SW 1271 (cell line): ENCODE measurements at places on chromosomes 6 and 20.

DNA sequence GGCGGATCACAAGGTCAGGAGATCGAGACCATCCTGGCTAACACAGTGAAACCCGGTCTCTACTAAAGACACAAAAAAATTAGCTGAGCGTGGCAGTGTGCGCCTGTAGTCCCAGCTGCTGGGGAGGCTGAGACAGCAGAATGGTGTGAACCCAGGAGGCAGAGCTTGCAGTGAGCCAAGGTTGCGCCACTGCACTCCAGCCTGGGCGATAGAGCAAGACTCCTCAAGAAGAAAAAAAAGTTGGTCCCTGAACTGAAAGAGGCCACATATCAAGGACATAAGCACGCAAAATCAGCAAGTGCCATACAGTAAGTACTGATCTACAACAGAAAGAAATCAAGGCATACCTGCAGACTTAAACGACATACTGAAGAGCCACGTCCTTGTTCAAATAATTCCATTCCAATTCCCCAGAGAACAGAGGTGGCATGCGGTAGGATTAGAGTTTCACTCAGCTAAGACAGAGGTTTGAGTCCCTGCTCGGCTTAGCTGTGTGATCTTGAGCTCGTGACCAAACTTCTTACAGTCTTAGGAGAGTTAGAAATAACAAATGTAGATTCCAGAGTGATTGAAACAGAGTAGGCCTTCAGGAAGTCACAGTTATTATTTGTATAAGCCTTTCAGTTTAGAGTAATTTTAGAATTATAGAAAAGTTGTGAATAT, 29.2 kb downstream of the B4GALT5 start:
- no peak for DNase-seq

DNA sequence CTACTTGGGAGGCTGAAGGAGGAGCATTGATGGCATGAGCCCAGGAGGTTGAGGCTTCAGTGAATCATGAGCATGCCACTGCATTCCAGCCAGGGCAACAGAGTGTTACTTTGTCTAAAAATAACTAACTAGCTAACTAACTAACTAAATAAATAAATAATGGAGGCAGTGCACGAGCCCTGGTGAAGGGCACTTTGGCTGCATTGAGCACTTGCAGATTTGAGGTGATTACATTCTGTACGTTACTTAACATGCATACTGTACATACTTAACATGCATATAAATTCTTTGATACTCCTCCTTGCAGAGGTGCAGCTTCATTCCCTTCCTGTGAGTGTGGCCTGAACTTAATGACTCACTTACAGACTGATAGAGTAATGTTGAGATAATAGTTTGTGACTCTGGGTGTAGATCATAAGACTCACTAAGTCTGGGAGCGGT, 10.7 kb downstream of the HLA-A start:
- DNase-seq: no peak

DNA sequence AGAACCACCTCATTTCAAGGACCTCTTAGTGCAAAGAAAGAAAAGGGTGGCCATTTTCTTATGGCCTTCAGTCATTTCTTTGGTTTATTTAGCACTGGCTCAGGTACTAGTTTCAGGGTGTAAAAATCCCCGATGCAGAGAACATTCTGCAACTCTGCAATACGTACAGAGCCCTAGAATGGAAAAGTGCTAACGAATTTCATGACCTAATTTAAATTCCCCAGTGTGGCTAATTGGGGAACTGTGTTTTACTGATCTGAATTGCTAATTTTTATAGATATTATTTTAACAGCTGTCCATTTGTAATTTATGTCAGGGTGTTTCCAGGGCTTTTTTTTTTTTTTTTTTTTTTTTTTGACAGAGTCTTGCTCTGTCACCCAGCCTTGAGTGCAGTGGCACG, 160.7 kb downstream of the UST start:
- no peak for DNase-seq

DNA sequence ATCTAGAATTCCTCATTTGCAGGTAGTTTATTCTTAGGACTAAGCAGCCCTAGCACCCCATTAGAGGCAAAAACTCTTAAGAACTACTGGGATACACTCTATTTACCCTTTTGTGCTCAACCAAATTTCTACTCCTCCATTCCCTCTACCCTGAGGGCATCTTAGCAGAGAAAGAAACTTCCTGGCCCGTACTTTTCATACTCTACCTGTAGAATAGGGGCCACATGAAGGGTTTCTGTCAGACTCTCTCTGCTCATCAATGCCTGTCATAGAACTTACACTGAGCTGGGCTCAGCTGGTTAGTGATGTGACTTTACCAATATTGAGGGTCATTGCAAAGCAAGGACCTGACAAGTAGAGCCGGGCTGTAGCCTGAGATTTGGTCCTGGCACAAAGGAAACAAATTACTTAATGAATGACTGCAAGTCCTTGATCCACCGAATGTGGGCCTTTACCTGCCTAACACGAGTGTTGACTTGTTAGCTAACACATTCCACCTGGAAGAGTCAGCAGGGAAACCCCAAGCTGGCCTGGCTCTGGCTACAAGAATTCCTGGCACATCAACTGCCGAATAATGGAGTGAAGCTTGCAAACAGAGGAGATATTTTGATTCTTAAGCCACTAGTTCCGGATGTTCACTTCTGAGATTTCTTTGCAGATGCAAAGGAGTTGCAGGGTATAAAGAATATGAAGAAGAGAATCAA, 280.5 kb upstream of the JAG1 start:
- DNase-seq: no peak

- no peak for DNase-seq
Observed at GRCh38 chr6:159615918-159616317, 77.1 kb downstream of the SOD2 start.

- peak; percentile 35 for DNase-seq
Observed at GRCh38 chr6:70166088-70166958, 136.6 kb downstream of the COL9A1 start.

- DNase-seq: no peak
Observed at GRCh38 chr6:79525272-79526100, 11.7 kb downstream of the LCA5 start.

- no peak for DNase-seq
Observed at GRCh38 chr20:24780674-24781417, 168.2 kb upstream of the CST7 start.

GRCh38 chr6:15409301-15410125, 163.6 kb downstream of the JARID2 start:
- DNase-seq: no peak

DNA sequence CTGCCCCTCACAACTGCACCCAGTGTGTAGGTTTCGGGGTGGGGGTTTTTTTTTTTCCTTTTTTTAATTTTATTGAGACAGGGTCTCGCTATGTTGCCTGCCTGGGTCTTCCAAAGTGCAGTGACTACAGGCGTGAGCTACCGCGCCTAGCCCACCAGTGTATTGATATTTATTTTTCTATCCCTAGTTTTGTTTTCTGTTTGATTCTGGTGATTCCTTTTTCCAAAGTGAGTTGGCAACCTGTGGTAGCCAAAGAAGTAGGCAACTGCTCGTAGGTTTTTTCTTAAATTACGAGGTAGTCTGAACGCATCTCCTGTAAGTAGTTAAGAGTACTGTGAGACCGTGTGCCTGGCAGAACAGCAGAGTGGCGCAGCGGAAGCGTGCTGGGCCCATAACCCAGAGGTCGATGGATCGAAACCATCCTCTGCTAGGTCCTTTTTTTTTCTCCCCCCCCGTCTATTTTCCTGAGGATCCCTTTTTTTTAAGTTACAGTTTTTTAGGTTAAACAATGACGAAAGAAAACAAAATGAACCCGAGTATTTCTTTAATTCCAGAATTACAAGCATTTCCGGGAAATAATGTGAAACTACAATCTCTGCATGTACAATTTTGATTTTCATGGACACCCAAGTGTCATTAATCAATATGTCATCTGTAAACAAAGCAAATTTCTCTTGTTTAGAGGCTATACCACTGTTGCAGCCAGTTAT, 78.7 kb upstream of the BTN3A2 start:
- DNase-seq: peak; percentile 64

- no peak for DNase-seq
Observed at GRCh38 chr6:55405474-55406235, 78.4 kb downstream of the GFRAL start.

DNA sequence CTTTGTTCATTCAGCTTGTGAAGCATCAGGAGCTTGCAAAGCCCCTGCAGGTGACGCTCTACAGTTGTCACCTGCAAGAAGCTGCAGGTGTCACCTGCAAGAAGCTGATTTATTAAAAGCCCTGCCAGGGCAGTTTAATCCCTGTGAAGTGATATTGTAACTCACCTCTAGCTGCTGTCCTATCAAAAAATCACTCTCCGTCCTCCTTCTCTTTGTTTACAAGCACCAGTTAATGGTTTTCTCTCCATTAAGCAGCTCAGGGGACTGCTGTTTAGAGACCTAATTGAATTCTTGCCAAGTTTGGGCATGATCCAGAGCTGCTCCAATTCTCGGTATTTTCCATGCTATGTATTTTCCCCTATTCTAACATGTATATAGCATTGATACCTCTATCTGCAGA, 345.9 kb downstream of the ARHGAP18 start:
- DNase-seq: no peak

DNA sequence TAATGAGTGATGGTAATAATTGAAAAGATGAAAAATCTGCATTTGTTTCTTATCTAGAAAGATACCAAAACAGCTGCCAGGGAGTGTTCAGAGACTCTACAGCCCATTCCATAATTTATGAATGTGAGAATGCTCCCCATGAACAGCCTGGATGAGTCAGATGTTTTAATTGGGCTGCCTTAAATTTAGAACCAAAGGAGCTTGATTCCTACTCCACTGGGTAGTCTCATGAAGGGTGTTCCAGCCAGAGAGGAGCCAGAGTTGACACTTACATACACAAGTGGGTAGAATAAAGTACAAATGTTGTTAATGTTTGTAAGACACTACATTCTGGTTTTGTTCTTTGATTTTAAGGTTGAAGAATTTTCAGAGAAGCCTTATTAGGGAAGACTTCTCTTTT, 158.7 kb upstream of the PRND start:
- no peak for DNase-seq

DNA sequence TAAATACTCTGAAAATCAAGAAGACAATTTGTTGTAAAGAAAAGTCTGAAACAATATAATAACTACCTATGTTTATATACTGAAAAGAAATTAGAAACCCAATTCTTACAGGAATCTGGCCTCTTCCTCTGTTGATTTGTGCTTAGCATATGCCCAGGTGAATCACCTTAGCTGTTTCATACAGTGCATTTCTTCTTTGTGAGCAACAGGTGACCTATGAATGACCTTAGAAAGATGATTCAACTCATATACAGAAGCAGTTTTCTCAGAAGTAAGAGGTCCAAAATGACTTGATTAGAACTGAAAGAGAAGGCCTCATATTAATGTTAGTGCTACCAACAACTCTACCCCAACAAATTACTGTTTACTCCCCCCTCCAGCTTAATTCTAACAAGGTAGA, 419.5 kb upstream of the ID4 start:
- DNase-seq: no peak

GRCh38 chr6:70241031-70241430, 61.9 kb downstream of the COL9A1 start:
- no peak for DNase-seq

DNA sequence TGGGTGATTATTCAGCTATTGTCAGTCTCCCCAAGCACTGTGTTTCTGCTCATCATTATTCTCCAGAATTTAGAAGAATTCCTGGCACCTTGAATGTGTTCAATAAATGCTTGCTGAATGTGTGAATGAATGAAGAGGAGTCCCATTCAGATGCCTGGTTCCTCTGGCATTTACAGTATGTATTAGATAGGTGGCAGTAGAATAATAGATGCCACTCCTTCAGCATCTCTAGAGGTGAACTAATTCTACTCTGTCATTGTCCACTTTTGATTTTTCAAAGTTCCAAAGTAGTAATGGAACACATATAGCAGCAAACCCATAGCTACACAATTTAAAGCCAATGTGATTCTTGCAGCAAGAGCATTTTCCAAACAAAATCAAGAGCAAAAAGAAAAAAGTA, 118.9 kb upstream of the CEP162 start:
- DNase-seq: no peak

- no peak for DNase-seq
Observed at GRCh38 chr6:751765-752164, 58.8 kb upstream of the EXOC2 start.

- no peak for DNase-seq
Observed at GRCh38 chr20:53940360-53940702, 130.1 kb downstream of the BCAS1 start.

DNA sequence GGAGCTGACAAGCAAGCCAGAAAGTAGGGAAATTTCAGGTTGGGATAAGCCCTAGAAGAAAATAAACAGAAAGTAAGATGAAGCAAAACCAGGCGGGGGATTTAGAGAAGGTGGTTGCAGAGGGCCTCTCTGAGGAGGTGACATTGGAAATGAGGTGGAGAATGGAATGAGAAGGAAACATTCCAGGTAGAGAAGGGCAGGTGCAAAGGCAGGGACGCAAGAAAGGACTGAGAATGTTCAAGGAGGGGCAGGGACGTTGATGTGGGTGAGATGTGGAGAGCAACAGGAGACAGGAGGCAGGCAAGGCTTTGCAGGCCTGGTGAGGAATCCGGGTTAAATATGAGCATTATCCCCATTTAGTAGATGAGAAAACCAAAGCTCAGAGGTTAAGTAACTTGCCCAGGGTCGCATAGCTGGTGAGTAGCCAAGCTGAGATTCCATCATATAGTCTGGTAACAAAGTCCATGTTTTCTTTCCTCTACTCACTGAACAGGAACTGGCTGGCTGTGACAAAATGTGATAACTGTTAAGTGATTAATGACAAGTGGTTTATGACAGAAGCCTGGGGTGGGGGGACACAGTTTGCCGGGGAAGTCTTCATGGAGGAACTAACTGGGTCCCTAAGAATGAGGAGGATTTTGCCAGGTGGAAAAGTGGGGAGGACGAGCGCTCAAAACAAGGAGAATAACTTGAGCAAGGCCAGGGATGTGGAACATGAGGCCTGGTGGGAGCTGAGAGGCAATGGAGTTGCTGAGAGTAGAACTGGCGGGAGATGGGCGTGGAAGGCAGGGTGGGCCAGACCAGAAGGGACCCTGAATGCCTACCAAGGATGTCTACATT, 32.6 kb downstream of the MRPL14 start:
- DNase-seq: no peak

DNA sequence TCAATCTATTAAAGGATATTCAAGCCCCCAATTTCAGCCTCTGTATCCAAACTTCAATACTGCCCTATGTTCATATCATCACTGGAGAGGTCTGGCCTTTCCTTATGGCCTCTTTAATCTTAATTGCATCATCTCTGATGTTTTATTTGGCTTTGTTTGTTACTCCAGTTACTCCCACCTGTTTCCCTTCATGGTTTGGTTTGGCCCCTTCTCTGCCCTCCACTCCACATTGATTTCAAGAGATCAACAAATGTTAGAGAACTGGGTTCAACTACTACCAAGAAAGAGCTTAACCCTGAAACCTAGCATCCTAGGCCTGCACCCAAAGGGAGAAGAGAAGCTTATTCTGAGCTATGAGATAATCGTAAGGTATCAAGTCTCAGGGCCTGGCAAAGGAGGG, 221.6 kb downstream of the LAMA2 start:
- no peak for DNase-seq

- DNase-seq: no peak
Observed at GRCh38 chr6:110529907-110530306, 53.5 kb upstream of the SLC22A16 start.

DNA sequence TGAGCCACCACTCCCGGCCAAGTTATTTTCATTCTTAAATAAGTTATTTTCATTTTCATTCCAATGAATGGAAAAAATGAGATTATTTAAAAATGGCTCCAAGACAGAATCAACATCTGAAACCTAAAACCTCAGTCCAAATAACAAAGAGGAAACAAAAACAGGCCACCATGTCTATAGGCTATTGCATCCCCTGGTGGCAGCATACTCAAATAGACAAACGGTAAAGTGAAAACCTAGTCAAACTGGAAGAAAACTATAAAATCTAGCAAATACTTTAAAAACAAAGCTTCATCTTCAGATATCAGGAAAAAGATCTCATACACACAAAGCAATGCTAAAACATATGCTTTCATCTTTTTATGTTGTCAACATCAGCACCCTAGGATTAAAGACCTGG, 20.9 kb downstream of the IL17A start:
- no peak for DNase-seq
